Activated CD8-positive, alpha-beta T cell treated with anti-CD3 and anti-CD28 coated beads for 36 hours (primary cell): ENCODE measurements at places on chromosomes 5 and 9. TPM values are rescaled to one million over a fixed set of nuclear protein-coding genes. Genes with fewer than 3 reads are reported as not detected.
A peak's percentile ranks its signal among the peaks of the same experiment; 100 is the strongest.

GRCh38 chr5:146447734-146448380, 724 bp downstream of the TCERG1 start:
- no peaks in the 10 kb centered on the region for H3K27me3 ChIP-seq
- H3K4me3 ChIP-seq, result peak overlapping the region; percentile 97
- peaks cover 41% of the 10 kb centered on the region for H3K4me1 ChIP-seq
- peak overlapping the region; percentile 99 for H3K27ac ChIP-seq
- peak; percentile 58 for DNase-seq

- H3K4me1 ChIP-seq, result peaks cover 34% of the 10 kb centered on the region
- H3K36me3 ChIP-seq, result peaks cover 1% of the 10 kb centered on the region
- H3K27me3 ChIP-seq, result peaks cover 13% of the 10 kb centered on the region
- peak overlapping the region; percentile 95 for H3K27ac ChIP-seq
- peak; percentile 42 for DNase-seq
These were observed 1.3 kb downstream of the BRD3 start for GRCh38 chr9:134066526-134066912.

- H3K36me3 ChIP-seq, result peaks cover 26% of the 10 kb centered on the region
- H3K4me1 ChIP-seq, result no peaks in the 10 kb centered on the region
- no peak for DNase-seq
- H3K4me3 ChIP-seq, result no peak overlapping the region
These were observed 180.7 kb downstream of the AP3B1 start for GRCh38 chr5:78113689-78114264.

DNA sequence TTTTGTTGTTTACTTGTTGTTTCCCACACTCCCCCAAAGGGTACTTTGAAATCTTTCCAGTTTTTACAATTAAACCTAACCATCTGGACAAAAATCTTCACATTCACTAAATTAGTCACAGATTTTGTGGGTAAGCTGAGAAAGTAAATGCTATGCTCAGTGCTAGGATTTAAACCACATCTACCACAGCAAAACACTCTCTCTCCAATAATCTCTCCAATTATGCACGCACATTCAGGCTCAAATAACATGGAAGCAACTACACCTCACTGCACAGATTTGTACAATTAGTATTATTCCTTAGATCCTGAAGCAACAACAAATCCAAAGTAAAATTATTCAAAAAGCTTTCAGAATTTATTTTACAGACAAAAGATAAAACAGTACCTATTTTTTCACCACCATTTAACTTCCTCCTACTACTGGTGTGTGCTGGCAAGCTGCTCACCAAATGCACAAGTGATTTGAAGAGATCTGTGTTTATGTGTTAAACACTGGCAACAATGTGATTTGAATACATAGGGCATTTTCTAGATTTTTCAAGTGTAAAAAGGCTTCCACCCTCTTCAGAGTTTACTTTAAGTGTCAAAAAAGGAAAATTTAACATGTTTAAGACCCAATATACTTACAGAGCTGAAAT, 16.6 kb downstream of the ZNF608 start:
- no peak overlapping the region for H3K27ac ChIP-seq
- H3K36me3 ChIP-seq, result no peaks in the 10 kb centered on the region
- H3K4me3 ChIP-seq, result no peak overlapping the region
- DNase-seq, result no peak

- H3K27ac ChIP-seq, result no peak overlapping the region
- H3K27me3 ChIP-seq, result no peaks in the 10 kb centered on the region
- no peak overlapping the region for H3K4me3 ChIP-seq
- DNase-seq, result no peak
These were observed 245.3 kb downstream of the SH3GL2 start for GRCh38 chr9:17824191-17824590.

- DNase-seq, result peak; percentile 69
- H3K4me1 ChIP-seq, result no peaks in the 10 kb centered on the region
- peaks cover 12% of the 10 kb centered on the region for H3K27me3 ChIP-seq
- no peak overlapping the region for H3K4me3 ChIP-seq
These were observed 19.5 kb downstream of the FAM163B start for GRCh38 chr9:133589454-133590227.

LCN9 gene
- total RNA-seq, result not detected

DRD1 gene
- total RNA-seq, result not detected

ISOC1 gene
- total RNA-seq, result 24.1 TPM
